GOT3 (cell line): ENCODE measurements at places on chromosomes 2 and 18.

DNA sequence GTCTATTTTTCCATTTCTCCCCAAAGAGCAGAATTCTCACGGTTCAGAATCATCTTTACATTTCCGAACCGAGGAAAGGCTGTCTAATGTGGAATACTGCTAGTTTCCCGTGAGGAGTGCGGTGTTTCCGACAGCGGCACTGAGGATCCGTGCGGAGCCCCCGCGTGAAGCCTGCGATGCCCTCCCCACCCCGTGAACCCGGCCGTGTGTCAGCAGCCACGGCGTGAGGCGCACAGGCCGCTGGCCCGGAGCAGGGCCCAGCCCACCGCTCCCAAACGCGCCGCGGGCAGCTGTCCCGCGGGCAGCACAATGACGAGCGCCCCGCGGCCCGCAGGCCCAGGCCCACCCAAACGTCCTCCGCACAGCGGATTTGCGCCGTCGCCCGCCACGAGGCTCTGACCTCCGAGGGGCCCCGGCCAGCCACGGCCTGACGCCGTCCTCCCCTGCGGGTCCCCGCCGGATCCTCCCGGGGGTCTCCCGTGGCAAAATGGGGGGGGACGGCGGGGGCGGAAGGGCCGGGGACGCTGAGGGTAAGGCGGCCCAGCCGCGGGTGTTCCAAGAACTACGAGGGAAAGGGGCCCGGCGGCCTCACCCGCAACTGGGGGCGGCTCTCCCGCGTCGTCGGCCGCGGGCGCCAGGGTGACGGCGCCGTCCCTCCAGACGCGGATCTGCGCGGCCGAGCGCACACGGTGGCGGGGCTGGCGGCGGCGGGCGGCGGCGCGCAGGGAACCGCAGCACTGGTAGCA is 796 bp downstream of the SPIRE1 start:
- no peak for DNase-seq

GRCh38 chr2:14567561-14567960 is 65.0 kb upstream of the LRATD1 start:
- DNase-seq: no peak

DNA sequence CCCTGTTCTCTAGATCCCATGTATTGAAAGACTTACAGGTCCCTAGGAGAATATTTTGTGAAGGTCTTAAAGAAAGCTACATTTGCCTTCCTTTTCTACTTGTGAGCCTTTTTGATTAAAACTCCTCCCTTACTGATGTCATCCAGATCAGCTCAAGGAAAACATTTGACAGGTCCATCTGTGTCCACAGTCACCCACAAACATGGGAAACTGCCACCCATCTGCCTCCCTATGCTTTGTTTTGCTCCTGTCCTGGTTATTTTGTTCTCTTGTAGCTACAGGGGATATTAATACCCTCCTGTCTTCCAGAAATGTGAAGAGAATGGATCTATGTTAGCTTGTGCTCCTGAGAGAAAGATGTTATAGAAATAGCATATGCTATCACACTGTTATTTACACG is 203.6 kb upstream of the GALNT5 start:
- DNase-seq: no peak

DNA sequence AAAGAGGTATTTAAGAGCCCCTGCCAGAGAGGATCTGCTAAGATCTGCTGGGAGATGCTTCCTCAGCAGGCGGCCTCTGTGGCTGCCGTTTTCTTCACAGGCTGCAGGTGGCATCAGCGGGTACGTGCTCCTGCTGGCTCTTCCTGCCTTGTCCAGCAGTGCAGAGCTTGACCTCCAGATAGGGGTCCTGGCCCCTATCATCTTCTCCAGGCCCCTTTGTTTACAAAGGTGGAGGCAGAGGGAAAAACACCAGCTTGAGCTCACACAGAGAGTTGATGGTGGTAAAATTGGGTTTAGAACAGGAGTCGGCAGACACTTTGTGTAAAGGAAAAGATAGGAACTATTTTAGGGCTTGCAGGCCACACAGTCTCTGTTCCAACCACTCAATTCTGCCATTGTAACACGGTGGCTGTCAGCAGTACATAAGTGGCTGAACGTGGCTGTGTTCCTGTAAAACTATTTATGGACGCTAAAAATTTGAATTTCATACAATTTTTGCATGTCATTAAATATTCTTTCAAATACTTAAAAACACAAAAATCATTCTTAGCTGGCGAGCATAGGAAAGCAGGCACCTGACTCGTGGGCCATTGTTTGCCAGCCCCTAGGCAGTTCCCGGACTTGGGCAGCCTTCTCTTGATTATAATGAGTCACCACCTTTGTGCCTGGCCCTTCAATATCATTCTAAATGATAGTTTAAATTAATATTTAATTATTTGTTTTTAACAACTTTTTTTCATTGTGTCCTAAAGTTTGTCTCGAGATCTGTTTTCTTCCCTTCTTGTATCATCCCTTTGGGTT is 98.2 kb upstream of the B3GNT7 start:
- no peak for DNase-seq

- no peak for DNase-seq
Measured at GRCh38 chr2:33704406-33704855, 105.3 kb upstream of the FAM98A start.

- no peak for DNase-seq
Measured at GRCh38 chr18:78632111-78632541, 347.5 kb upstream of the SALL3 start.

GRCh38 chr18:25739376-25739775 is 351.0 kb downstream of the SS18 start:
- DNase-seq: no peak

GRCh38 chr18:11419338-11419737 is 190.1 kb upstream of the SLC35G4 start:
- DNase-seq: no peak

- no peak for DNase-seq
Measured at GRCh38 chr18:59610546-59611140, 86.6 kb downstream of the CCBE1 start.

- no peak for DNase-seq
Measured at GRCh38 chr2:54048117-54048785, 67.2 kb upstream of the ACYP2 start.

DNA sequence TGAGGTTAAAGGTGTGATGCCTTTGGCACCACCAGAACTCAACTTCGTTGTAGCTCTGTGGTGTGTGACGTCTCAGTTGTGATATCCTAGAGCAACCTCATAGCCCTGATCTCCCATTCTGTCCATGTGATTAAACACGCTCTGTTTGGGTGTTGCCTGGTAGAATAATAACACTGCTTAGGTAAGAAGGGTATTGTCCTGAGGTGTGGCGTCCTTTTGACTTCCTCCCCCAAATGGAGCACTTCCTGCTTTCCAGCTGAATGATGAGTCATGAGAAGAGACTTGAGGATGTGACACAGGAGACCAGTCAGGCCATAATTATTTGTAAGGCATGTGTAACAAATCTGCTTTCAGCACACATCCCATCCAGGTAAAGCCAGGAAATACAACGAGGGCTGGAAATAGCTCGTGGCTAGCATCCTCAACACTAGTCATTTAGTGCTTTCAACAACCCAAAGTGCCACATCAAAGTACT is 100.7 kb downstream of the RAPGEF4 start:
- DNase-seq: no peak

DNA sequence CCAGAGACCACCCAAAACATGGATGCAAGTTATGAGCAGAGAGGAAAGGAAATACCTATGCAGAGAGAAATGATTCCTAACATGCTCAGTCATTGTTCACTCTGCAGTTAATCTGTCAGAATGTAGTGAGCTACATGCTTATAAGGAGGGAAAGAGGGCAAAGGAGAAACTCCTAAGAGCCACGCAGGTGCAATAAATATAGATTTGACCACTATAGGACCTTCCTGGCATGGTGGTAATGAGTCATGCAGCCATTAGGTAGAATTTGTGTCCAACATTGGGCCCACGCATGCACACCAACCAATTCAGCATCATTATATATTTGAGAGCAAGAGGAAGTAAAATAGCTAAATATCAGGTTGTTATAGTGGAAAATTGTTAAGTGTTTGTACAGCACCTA is 699.9 kb downstream of the DSC3 start:
- DNase-seq: no peak

DNA sequence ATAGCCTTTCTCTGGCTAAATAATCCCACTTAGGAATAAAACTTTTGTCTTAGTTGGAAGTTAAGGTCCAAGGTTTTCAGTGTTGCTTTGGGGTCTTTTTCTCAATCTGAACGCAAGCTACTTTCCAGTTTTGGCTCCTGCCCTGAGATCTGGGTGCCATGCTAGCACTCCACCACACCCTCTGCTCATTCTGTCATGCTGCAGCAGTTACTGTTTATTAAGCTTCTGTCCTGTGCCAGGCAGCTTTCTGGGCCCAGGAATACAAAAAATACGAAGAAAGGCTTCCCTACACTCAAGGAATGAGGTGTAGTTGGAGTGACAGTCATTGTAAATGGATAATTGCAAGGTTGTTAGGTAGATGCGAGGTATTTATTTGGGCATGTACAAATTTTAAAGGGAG is 46.3 kb upstream of the RTN4 start:
- DNase-seq: no peak

- no peak for DNase-seq
Measured at GRCh38 chr2:72636210-72636609, 189.6 kb downstream of the EXOC6B start.

DNA sequence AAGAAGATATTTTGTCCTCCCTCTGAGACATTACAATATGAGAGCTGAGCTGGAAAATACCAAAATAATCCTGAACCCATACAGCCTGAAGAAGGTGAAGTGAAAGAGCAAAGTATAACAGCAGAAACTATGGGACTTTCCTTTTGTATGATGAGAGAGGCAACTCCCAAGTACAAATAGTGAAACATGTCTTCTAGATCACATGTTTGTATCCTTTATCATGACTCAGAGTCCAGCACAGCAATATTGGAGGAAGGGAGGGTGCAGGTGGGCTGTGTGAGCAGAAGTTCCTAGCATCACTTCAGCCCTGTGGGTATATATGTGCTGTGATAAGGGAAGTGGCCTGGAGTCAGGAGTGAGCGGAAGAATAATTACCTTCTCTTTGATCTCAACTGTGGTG is 265.6 kb upstream of the NRXN1 start:
- no peak for DNase-seq

DNA sequence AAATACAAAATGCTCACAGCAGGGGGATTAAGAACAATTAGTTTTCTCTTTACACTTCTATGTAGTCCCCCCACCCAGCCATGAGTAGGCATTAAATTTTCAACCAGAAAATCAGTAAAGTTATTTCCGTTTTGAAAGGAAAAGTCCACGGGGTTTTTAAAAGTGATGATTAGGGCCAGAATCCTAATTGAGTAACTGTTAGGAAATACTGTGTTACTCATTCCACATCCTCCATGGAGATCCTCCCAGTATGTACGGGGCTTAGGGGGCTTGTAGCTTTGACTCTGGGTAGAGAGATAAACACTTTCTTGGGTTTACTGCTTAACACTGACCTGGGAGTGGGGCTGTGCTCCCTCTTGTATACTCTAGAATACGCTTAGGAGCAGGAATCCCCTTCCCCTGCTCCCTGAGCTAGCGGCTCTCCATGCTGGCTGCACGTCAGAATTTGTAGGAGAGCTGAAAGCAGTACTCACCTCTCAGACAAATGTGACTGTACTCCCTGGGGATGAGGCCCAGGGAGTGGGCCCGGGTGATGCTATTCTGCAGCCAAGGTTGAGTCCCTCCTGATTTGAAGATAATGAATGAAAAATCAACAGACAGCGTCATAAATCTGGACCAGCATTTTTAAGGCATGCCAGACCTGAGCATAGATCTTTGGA is 100.5 kb downstream of the SLC4A3 start:
- no peak for DNase-seq

GRCh38 chr2:153871231-153872221 is at the start of gene GALNT13:
Gene GALNT13 (plus strand): TSS chr2:153871922.
- no peak for DNase-seq

- no peak for DNase-seq
Measured at GRCh38 chr2:32553829-32554432, 73.9 kb upstream of the TTC27 start.

DNA sequence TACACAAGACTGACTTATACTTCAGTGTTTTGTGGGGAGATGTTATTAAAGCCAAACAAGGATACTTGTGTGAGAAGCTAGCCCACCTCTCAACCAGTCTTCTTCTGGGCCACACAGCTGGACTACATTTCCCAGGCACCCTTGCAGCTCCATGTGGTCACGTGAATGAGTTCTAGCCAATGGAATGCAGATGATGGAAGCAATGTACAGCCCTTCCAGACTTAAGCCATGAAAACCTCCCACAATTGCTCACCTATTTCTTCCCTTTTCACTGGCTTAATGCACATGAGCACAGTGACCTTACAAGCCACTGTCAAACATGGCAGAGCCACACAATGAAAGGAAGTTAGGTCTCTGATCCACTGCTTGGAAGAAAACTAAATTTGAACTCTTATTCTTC is 20.4 kb upstream of the FEZ2 start:
- DNase-seq: no peak

DNA sequence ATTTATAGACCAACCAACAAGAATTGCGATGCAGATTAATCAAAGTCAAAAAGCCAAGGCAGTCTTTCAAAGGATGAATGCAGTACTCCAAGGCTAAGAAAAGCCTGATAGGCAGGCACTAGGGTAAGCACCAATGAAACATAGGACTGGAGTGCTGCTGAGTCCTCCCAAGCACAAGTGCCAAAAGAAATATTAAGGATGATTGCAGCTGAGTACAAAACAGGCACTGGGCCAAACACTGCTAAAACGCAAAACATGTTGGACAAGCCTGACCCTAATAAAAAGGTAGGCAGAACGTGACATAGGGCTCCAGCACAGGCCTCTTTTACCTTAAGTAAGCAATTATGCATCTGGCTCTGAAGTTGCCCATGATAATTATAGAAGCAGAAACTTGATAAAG is 160.1 kb upstream of the LRP1B start:
- no peak for DNase-seq

- DNase-seq: no peak
Measured at GRCh38 chr2:239747274-239747673, 277.9 kb downstream of the NDUFA10 start.

DNA sequence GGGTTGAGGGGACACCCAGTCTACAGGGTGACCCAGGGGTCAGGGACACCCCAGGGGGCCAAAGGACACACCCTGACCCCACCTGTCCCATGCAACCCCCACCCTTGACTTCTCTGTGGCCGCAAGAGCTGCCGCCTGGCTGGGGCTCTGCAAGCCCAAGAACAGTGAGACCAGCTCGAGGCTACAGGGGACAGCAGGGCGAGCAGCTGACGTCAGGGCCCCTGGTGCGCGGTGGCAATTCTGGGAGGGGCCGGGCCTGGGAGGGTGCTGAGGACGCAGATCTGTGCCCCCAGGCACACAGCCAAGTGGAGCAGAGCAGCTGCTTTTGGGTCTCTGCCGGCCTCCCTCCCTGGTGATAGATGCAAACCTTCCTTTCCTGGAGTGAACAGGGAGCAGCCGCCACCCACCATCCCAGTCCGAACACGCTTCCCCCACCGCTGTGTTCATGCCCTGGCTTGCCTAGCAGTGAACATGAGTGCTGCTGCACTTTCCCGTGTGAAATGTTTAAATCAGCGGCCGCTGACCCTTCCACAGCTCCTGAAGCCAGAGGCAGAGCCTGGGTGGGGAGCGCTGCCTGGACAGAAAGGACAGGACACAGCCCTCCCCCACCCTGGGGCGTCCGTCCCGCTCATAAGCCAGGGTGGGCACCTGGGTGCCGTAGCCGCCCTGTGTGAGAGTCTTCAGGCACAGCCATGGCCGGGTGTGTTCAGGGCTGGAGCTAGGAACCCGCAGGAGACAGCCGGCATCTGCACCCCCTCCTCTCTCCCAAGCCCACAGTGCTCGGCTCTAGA is 46.9 kb downstream of the SLC66A2 start:
- no peak for DNase-seq

- DNase-seq: no peak
Measured at GRCh38 chr2:170026361-170026760, 151.6 kb upstream of the MYO3B start.
